Stimulated activated CD4-positive, alpha-beta T cell treated with anti-CD3 and anti-CD28 coated beads, TNF-alpha, amount 100 ng/mL, for 1 hour (primary cell): ENCODE measurements at places on chromosomes 1 and 21.

DNA sequence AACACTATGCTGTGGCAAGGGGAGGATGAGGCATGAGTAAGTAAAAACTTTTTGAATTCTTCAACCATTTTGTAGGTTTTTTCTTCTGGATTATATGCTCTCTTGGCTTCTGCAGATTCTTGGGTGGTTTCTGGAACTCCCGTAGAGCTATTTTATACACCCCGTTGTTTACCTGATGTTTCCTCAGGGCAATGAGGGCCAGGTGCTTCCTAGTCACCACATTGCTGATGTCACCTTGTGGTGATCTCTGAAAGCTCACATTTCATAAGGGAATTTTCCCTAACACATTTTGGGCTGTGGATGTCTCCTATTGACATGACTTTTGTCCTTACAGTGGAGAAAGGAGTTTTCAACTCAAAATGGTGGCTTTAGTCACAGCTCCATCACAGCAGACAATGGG, 356.6 kb downstream of the PLA2G4A start:
- DNase-seq, result no peak

GRCh38 chr1:33860671-33861070, 3.2 kb upstream of the HMGB4 start:
- DNase-seq, result no peak

DNA sequence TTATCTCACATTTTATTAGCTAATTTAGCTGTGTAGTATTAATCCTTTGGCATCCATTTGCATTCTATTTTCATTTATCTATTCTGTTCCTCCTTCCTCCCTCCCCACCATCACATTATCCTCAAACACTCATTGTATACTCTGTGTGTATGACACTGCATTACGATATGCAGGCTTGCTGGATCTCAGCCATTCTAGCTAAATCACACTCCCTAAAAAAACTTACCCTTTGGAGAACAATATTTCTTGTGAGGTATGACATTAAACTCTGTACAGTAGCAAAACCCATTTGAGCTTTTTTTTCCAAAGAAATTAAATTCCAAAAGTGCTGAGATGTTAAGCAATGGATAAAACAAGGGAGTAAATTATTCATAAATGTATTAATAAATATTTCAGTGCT, 11.4 kb upstream of the RAB3GAP2 start:
- no peak for DNase-seq

- no peak for DNase-seq
Observed at GRCh38 chr1:6181347-6181770, 1.2 kb upstream of the CHD5 start.

DNA sequence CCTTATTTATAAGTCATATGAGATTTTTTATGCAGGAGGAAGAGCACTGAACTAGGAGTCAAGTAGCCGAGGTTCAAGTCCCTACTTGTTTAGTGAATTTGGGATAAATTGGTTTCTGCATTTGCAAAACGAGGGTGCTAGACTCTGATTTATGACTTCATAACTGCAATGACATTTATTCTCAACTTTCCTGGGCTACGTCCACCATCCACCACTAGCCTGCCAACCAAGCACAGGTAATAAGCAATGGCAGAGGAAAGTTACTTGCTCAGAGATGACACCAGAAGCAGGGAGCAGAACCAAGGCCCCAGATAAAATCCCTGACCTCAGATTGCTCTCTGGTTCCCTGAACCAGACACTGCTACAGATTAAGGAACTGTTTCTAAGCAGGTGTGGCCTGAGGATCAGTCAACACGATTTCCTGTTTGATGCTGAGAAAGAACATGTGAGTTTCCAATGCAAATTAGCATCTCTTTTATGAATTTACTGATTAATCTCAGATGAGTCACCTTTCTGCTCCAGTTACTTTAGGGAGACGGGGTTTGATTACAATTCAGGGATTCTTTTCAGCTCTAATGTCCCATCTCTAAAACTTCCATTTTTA, 52.7 kb downstream of the PLPP3 start:
- no peak for DNase-seq

DNA sequence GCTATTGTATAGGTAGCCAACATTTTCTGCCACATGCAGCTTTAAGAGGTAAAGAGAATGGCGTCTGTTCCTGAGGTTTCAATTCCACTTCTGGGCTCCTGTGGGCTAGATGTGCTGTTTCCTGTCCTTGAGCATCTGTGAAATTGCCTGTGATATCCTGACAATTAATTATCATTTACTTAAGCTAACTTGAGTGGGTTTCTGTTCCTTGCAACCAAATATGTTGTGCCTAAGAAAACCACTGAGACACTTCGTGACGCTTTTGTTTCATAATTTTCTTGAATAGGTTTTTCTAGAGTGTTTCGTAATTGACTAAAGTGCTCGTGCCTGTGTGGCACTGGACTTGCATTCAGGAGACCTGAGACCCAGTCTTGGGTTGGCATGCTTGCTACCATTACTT, 127.3 kb upstream of the POU3F1 start:
- DNase-seq, result no peak

GRCh38 chr1:246214708-246215509, 292.2 kb downstream of the SMYD3 start:
- no peak for DNase-seq

DNA sequence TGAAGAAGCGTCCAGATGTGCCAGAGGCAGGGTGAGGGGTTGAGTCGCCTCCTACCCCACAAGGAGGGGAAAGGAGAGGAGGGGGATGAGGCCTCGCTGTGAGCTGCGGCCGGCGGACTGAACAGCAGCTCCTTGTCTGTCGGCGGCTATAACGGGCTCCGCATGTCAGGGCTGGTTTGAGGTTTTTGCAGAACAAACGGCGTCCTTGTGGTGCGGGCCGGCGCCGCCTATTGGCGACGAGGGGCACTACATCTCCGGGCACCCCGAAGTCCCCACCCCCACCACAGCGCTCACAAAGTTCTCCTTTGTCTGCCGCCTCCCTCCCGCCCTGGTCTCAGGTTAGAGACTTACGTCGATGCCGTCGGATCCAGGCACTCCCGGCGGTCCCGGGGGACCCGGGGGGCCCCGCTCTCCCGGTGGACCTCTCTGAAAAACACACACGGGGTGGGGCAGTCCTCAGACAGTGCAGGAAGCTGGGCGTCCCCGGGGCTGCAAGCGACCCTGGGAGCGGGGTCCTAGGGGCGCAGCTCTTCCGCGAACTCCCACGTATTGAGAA, 1.8 kb downstream of the COL9A2 start:
- DNase-seq, result peak; percentile 76

DNA sequence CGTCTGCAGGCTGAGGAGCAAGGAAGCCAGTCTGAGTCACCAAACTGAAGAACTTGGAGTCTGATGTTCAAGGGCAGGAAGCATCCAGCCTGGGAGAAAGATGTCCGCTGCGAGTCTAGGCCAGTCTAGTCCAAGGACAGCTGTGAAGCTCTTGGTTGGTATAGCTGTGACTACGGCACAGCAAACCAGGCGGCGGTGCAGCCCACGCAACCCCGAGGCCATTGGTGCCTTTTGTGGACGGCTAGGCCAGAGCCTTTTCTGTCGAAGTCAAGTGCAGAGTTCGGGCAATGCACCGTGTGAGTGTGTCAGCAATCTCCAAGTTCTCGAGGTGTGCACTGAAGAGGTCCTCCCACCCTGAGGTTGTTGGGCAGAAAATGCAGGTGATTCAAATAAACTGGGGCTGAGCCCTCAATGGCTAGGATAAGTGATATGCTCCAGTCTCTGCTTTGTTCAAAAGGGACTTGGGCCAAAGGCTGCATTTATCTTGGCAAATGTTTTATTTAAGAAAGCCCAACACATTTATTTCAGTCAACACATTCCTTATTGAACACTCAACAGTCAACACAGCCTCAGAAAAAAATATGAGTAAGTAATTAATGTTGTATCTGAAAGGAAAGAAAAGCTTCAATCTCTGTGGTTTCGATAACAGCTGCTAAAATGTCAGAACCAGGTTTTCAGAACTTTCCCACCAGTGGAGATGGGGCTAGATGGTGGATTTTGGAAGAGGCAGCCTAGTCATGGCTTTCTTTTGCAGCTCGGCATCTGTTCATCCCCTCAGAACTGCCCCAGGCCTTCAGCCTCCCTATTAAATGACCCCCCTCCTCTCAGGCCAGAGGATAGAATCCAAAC, 78.1 kb upstream of the COX20 start:
- no peak for DNase-seq

GRCh38 chr1:15141935-15142539, 11.5 kb upstream of the TMEM51 start:
- DNase-seq, result no peak

- no peak for DNase-seq
Observed at GRCh38 chr1:222310836-222311235, 237.1 kb downstream of the HHIPL2 start.

- DNase-seq, result peak; percentile 69
Observed at GRCh38 chr1:207963427-207964194, 52.7 kb upstream of the CD34 start.

DNA sequence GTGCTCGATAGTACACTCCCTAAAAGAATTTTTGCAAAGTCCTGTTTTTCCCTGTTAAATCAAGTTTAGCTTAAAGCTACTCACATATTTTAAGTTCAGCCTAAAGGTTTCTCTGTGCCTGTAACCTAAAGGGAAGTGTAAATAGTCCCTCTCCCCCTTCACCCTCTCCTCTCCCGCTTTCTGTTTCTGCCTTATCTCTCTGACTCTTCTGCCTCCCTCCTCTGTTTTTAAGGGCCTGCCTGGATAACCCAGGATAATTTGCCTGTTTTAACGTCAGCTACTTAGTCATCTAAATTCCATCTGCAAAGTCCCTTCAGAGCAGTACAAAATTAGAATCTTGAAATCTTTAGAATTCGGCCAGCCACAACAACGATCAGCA, 92.6 kb downstream of the NID1 start:
- no peak for DNase-seq

DNA sequence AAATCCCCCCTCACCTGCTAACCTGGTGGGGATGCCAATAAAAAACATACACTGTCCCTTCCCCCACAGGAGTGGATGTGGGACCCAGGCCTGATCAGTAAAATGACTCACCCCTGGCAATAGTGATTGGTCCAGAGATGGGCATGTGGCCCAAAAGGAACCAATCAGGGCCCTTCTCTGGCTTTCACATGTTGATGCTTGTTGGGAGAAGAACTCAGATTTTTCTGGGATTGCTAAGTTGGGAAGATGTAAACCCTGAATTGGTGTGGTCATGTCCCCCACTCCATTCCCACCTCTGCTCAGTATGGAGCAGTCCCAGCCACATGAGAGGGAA, 43.6 kb upstream of the ACTL8 start:
- DNase-seq, result no peak

DNA sequence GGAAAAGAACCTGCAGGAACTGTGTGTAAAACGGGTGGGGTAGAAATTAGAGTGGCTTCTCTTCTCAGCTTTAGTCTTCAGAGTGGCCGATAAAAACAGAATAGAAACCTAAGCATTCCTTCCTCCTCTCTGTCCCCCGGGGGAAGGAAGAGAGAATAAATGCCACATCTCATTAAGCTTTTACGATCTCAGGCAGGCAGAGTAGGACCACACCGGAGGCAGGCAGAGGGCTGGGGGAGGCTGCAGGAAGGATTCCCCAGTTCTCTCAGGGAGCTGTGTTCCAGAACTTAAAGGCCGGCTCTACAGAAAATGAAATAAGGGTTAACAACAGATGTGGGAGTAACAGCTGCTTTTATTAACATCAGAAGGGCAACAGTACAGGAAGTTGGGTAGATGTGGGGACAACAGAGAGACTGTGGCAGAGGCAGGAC, 24.5 kb upstream of the MEF2D start:
- no peak for DNase-seq

DNA sequence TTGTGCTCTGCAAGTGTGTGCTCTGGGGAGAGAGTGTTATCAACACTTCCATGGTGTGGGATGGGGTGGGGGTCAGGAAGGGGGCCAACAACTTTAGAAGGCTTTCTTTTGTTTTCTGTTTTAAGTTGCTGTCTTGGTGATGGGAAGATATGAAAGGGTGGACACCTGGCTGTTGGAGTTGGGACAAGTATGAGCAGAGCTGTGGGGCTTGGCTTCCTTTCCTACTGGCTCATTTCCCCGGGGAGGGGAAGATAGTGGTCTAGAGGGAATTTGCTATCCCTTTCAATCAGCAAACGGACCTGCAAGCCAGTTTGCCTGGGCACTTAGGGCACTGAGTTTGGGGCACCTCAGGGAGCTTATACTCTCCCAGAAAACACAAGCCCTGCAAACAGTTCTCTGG, 19.2 kb downstream of the IER5 start:
- no peak for DNase-seq

GRCh38 chr1:74641161-74641560, 32.4 kb downstream of the ERICH3 start:
- DNase-seq, result no peak

GRCh38 chr21:27807596-27807995, 840.7 kb upstream of the ADAMTS5 start:
- no peak for DNase-seq

GRCh38 chr1:224816062-224816461, 113.4 kb upstream of the DNAH14 start:
- no peak for DNase-seq

DNA sequence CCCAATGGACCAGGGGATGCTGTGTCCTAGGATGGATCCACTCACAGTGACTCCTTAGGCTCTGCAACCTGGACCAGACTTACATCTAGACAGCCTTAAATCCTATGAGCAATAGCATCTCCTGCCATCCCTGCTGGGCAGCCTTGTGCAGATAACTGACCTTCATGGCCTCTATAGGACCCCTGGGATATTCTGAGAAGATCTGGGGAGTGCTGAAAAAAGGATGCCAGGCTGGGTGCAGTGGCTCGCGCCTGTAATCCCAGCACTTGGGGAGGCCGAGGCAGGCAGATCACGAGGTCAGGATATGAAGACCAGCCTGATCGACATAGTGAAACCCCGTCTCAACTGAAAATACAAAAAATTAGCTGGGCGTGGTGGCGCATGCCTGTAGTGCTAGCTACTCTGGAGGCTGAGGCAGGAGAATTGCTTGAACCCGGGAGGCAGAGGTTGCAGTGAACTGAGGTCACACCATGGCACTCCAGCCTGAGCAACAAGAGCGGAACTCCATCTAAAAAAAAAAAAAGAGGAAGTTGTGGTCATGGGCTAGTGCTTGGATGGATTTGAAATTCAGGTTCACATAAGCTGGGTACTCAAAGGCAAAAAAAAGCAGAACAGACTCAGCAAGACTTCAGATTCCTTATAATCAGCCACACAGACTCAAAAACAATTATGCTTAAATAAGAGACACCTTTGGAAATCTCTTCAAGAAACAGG, 10.9 kb upstream of the SH2D1B start:
- no peak for DNase-seq

- no peak for DNase-seq
Observed at GRCh38 chr1:172882791-172883386, 167.9 kb downstream of the TNFSF18 start.

DNA sequence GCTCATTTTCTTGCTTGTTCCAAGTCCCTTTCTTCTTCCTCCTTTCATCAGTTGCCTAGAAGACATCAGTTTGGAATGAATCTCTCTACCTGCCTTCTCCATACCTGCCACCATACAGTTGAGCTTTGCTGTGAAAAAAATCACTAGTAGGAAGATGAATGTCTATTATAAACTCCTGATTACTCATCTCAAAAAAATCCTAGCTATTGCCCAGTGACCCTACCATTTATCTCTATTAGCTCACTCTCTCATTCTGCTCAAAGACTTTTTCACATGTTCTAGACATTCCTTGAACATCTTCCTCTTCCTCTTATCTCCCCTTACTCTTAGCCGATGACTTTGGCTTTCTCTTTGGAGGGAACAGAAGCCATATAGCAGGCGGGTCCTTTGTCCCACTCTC, 49.7 kb upstream of the HMGB4 start:
- DNase-seq, result no peak
